NCI-H1105 (cell line): ENCODE measurements at places on chromosomes 2 and 18.

- no peak for DNase-seq
These were observed 1.4 kb downstream of the IL36RN start for GRCh38 chr2:113060396-113060795.

DNA sequence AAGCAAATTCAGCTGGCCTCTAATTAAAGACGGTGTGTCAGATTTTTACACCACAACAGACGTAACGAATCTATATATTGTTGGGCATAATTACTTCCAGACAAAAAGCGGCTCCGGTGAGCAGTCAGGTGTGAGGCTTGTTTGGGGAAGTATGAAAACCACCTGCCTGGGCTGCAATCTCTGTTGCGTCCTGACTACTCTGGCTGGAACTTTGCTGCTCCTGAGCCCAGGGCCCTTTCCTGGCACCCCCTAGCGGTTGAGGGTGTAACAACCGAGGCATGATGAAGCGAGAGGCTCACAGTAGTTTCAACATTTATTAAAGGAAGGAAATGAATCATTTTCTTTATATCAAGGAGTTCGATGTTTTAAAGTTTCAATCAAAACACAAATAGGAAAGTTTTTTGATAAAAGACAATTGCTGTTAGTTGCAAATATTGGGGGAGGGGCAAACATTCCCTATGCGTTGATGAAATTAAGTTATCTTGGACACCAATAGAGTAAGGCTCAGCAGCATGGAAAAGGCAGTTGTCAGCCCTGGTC lies 10.6 kb upstream of the ITGB6 start:
- DNase-seq = no peak

- DNase-seq = no peak
These were observed 107.3 kb upstream of the MGAT5 start for GRCh38 chr2:134146620-134147019.

- no peak for DNase-seq
These were observed 24.8 kb downstream of the GALM start for GRCh38 chr2:38690499-38691420.

DNA sequence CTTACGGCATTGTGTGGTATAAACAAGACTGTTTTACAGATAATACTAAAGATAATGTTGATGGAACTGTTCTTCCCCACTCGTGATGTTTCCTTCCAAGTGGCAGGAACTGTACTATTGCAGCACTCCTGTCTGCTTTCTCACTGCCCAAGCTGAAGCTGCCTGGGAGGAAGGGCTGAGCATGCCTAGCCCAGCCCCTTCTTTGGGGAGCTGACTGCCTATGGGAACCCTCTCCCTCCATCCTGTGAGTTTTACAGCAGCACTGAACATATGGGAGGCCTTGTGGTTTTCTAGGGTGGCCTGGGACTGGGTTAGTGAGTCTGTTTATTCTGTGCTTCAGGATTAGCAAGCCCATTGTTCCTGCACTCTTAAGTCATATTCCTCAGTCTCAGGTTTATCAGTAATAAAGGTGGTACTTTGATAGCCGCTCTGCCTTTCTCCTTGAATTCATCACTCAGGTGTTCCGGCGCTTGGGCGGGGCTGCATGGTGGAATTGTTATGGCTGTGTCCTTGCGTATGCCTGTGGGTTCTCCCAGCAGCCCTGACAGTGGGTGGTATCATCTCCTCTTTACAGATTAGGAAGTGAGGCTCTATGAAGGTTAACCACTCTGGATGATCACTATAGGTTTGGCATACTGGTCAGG lies 379.7 kb downstream of the PTPRM start:
- no peak for DNase-seq

DNA sequence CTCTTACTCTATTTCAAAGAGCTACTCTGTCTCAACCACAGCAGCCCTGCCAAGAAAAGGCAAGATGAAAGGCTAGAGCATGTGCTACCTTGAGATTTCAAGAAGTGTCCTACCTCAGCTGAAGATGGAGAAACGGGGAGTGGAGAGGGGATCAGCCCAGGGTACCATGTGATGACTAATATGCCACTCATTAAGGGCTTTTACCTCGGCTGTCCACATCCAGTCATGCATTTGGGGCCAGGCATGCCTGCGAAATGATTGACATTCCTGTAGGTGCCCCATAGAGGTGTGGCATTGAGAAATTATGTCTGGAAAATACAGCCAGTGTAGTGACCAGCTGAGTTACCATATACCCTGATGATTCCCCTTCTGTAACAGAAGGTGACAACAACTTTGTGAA lies 96.1 kb downstream of the NRP2 start:
- no peak for DNase-seq

GRCh38 chr2:180655842-180656454 lies 324.5 kb upstream of the UBE2E3 start:
- no peak for DNase-seq

GRCh38 chr2:239902749-239903201 lies 122.4 kb downstream of the NDUFA10 start:
- DNase-seq = no peak

- DNase-seq = peak; percentile 66
These were observed 1.6 kb downstream of the BAZ2B start for GRCh38 chr2:159614534-159615366.

DNA sequence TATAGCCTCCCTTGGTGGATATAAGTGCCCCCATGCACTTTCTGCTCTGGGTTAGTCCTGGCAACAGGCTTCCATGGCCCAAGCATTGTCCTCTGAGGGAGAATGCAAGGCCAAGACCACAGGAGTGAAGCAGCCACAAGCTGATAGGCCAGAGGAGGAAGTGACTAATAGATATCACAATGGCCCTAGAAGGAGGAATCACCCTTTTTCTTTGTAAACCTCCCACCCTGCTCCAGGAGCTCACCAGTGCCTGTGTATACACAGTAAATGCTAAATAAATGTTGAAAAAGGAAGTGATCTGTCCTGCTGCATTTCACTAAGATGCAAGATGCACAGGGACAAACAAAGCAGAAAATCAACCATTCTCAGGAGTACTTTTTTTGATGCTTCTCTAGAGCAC lies 49.7 kb upstream of the ABCA12 start:
- no peak for DNase-seq

DNA sequence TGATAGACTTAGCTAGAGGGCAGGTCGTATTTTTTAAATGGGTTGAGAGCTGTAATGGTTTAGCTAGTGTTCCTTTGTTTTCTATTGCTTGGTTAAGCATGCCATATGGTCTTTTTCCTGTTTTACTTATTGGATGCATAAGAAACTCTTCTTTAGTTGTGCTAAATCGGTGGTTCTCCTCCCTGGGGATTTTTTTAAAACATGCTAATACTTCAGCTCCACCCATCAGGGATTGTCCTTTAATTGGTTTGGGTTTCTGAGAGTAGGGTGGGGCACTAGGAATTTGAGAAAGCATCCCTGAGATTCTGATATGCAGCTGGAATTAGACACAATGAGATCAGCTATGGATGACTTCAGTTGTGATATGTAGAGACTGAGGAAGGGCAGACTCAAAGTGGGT lies 497.2 kb downstream of the THSD7B start:
- DNase-seq = no peak

GRCh38 chr2:65583061-65583460 lies 150.7 kb upstream of the SPRED2 start:
- no peak for DNase-seq

DNA sequence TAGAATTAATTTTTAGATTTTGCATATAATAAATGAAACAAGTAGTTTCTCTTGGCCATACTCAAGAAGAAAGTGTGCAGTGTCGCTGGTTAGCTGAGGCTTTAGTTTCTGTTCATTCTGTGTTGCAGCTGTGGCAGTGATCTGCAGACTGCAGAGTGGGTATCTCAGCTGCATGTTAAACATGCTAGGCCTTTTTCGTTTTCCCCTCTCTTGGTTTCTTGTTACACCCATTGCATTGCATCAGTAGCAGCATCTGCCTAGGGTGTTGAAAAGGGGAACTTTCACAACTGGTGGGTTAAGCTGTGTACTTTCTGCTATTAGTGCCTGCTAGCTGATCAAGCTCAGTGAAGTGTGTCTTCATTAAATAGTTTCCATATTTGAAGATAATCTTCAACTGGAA lies 51.3 kb downstream of the ACSL3 start:
- no peak for DNase-seq

DNA sequence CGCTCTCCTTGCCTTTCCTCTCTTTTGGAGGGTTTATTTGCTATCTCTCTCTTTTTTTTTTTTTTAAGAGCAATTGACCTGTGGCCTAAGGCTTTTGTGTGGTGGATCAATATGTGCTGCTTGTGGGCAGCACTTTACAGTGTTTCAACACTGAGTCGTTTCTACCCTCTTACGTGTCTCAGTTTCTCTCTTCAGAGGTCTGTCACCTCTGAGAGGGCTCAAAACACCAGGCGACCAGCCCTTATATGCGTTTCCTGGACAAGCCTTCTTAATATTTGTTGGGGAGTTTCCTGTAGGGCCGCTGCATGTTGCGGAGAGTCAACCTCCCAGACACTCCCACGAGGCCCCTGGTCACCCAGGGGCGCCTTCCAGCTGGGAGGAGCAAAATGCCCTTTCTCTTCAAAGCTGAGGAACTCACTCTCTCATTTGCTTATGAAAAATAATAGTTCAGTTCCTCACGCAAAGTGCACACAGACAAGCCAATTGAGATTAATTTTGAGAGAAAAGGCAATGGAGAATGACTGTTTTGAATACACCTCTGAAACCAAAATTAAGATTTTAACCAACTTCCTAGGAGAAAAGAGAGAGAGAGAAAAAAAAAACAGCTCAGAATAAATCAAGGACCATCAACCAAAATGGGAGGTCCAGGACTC lies 96.3 kb upstream of the B3GNT2 start:
- no peak for DNase-seq

DNA sequence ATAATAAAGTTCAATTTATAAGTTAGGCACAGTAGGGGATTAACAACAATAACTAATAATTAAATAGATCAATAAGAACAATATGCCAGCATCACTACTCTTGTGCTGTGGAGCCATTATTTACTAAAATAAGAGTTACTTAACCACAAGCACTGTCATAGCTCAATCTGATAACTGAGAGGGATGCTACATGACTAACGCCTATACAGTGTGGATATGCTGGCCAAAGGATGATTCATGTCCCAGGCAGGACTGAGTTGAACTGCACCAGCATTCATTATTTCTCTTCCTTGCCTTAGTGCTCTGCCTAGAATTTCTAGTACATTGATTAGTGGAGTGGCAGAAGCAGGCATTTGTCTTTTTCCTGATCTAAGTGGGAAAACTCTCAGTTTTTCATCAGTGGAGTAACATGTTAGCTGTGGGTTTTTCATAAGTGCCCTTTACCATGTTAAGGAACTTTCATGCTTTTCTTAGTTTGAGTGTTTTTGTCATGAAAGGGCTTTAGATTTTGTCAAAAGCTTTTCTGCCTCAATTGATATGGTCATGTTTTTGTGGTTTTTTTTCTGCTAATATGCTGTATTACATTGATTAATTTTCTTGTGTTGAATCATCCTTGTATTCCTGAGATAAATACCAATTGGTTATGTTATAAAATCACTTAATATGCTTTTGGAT lies 21.7 kb downstream of the KIAA1328 start:
- DNase-seq = no peak

DNA sequence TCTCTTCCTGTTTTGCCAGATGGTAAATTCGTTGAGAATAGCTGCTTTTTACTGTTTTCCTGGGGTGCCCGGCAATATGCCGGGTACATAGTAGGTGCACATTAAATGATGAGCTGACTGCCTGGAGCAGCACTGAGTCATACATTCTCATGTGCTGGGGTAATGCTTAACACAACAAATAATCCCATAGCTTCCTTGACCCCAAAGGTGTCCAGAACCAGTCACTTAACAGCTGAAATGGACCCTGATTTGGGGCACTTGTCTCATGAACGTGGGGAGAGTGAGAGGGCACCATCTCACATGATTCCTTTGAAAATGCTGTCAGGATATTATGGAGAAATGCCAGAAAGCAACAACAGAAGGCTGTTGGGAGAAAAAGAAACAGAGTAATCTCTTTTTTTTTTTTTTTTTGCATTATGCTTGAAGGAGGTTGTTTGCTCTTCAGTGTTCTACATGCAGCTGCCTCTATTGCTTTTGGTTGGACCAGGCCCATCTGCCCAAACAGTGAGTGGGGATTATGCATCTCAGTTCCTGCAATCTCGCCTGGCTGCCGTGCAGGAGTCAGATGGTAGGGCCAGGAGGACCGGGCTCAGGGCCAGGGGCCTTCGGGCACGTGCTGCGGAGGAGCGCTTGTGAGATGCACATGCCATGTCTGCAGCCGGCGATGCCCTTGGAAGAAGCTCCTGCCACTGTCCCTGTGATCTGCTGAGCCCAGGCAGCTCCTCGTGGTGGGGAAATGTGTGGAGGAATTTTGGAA lies 162.1 kb downstream of the SH3RF3 start:
- no peak for DNase-seq

GRCh38 chr18:25019931-25020330 lies 332.0 kb downstream of the ZNF521 start:
- DNase-seq = no peak

DNA sequence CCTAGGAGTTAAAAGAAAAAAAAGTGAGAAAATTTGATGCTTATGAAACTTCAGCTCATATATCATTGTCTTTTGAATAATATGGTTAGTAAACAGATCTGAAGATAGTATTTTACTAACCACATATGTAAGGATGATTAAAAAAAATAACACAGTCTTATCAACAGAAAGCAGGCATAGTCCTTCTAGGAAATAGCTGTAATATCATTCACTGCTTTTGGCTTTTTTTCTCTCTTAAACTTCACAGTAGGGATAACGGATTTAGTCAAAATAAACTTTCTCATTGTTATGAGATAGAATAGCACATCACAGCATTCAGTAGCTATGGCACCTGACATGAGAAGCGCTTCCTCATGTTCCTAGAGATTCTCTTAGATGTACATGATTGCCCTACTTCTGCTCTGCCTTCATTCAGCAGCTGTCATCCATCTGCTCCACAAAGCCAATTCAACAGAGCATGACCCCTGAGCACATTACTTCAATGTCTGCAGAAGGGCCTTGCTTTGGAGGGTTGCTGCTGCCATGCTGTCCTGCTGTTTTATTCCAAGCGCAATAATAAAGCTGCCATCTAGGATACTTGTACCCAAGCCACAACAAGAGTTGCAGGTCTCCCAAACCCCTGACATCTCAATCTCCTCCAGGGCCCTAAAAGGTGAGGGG lies 67.0 kb downstream of the TTC21B start:
- no peak for DNase-seq

- no peak for DNase-seq
These were observed 32.5 kb downstream of the SNED1 start for GRCh38 chr2:241030883-241031282.
